Calu3 (cell line): ENCODE measurements at places on chromosomes 2 and 18. TPM values are rescaled to one million over a fixed set of nuclear protein-coding genes. Genes with fewer than 3 reads are reported as not detected.

REG3A gene
- total RNA-seq: not detected in 2 replicates

CABLES1 gene
- 16.2 and 16.9 TPM in 2 replicates for total RNA-seq

APLF gene
- 4.2 and 4.5 TPM in 2 replicates for total RNA-seq

- H3K27me3 ChIP-seq: peaks cover 22% of the 10 kb centered on the region
- H3K27ac ChIP-seq: no peak overlapping the region
- peak overlapping the region; percentile 86 for H3K4me3 ChIP-seq
- H3K36me3 ChIP-seq: peaks cover 27% of the 10 kb centered on the region
Observed at GRCh38 chr18:26656431-26656943, 108.1 kb upstream of the KCTD1 start.

DNA sequence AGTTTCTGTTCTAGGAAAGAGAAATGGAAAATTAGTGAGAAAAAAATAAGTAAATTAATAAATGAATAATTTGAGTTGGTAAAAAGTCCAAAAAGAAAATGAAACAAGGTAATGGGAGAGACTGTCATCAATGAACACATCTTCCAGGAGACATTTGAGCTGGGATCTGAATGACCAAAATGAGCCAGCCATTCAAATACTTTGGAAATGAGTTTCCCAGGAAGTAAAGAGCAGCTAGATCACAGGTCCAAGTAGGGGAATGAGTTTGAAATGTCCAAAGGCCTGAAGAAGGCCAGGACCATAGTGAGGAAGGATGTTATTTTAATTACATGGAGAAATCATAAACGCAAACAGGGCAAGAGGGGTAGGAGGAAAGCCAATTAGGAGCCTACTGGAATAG, 6.6 kb upstream of the DNAH7 start:
- DNase-seq: no peak
- H3K4me3 ChIP-seq: no peak overlapping the region
- no peaks in the 10 kb centered on the region for H3K27me3 ChIP-seq
- H3K4me1 ChIP-seq: peaks cover 12% of the 10 kb centered on the region
- H3K36me3 ChIP-seq: no peaks in the 10 kb centered on the region
